Activated CD8-positive, alpha-beta T cell treated with anti-CD3 and anti-CD28 coated beads, Interleukin-2, amount 10 ng/mL, durations not matched to agents 7 days and 5 days (primary cell): ENCODE measurements at places on chromosomes 5 and 9.

GRCh38 chr5:37375091-37375490 lies 4.0 kb upstream of the WDR70 start:
- no peak overlapping the region for H3K4me3 ChIP-seq
- H3K27ac ChIP-seq, result no peak overlapping the region
- no peaks in the 10 kb centered on the region for H3K27me3 ChIP-seq
- peaks cover 4% of the 10 kb centered on the region for H3K36me3 ChIP-seq
- no peak for DNase-seq
- H3K4me1 ChIP-seq, result peaks cover 17% of the 10 kb centered on the region

DNA sequence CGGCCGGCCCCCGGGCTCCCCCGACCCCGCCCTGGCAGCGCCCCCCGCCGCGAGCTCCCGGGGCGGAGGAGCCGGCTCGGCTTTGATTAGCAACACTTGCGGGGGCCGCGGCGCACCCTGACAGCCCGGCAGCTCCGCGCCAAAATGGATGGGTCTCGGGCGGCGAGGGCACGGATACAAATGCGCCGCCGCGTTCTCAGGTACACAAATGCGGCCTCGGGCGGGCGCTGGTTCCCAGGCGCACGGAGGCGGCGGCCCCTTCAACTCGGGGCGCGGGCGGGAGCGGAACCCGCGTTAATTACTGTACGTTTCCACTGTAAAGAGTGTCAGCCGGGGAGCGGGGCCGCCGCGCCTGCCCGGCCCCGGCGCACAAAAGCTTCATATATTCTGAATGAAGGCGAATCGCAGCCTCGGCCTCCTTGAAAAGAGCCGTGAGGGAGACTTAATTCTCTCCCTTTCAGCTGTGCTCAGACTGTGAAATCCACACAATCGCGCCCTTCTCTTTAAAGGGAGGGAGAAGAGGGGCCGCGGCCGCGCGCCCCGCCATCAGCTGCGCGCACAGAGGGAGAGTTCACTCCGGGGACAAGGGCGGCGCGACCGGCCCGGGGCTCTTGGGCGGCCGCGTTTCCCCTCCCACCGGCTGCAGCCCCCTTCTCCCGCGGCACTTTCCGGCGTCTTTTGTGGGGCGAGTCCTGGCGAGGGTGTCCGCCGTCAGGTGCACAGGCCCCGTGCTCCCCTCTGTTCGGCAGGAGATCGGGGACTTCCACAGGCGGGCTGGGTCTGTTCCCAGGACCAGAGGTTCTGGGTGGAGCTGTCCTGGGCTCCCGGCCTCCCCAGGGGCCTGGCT lies 27.0 kb downstream of the MSX2 start:
- peaks cover 33% of the 10 kb centered on the region for H3K27me3 ChIP-seq
- no peak overlapping the region for H3K4me3 ChIP-seq
- no peak for DNase-seq
- no peaks in the 10 kb centered on the region for H3K36me3 ChIP-seq
- no peak overlapping the region for H3K27ac ChIP-seq
- no peaks in the 10 kb centered on the region for H3K4me1 ChIP-seq

GRCh38 chr5:153749960-153750359 lies 259.5 kb downstream of the GRIA1 start:
- no peaks in the 10 kb centered on the region for H3K27me3 ChIP-seq
- H3K4me1 ChIP-seq, result no peaks in the 10 kb centered on the region
- no peak for DNase-seq
- H3K27ac ChIP-seq, result no peak overlapping the region
- H3K36me3 ChIP-seq, result no peaks in the 10 kb centered on the region

GRCh38 chr5:139668064-139668880 lies 20.1 kb downstream of the CXXC5 start:
- DNase-seq, result peak; percentile 48
- H3K4me1 ChIP-seq, result peaks cover 50% of the 10 kb centered on the region
- H3K27me3 ChIP-seq, result no peaks in the 10 kb centered on the region
- H3K36me3 ChIP-seq, result no peaks in the 10 kb centered on the region

- no peak overlapping the region for H3K27ac ChIP-seq
- peak overlapping the region; percentile 44 for H3K4me3 ChIP-seq
- DNase-seq, result no peak
Observed at GRCh38 chr9:132163876-132164603, 2.2 kb downstream of the NTNG2 start.

DNA sequence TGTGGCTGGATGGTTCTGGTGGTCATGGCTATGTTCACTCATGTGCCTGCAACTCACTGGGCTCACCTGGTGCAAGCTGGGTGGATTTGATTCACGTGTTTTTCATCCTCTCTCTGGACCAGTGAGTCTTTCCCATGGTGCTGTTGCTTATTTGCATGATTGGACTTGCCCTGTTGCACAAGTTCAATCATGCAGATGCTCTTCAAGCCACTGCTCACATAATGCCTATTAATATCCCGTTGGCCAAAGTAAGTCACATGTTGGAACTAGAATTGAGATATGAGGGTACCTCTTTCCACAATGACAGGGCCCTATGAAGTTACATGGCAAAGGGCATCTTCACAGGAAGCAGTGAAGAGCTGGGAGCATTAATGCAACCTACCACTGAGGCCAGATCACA lies 26.5 kb upstream of the MROH2B start:
- no peak overlapping the region for H3K4me3 ChIP-seq
- no peaks in the 10 kb centered on the region for H3K4me1 ChIP-seq
- no peak for DNase-seq
- H3K27me3 ChIP-seq, result no peaks in the 10 kb centered on the region

- H3K27me3 ChIP-seq, result no peaks in the 10 kb centered on the region
- peak; percentile 15 for DNase-seq
- no peak overlapping the region for H3K4me3 ChIP-seq
- no peak overlapping the region for H3K27ac ChIP-seq
- no peaks in the 10 kb centered on the region for H3K4me1 ChIP-seq
Observed at GRCh38 chr9:93678199-93679019, 102.0 kb downstream of the PHF2 start.

DNA sequence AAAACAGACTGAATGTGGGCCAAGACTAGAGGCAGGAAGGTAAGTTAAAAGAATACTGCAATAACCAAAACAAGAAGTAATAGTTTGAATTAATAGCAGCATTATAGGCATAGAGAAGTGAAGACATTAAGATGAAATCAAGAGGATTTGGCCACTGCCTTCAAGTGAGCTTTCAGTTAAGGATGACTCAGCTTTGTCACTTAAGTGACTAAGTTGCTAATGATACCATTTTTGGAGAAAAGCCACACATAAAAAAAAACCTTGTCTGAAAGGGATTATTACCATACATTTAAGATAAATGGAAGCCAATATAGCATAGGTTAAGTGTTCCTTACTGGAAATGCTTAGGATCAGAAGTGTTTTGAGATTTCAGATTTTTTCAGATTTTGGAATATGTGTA lies 57.0 kb downstream of the ECPAS start:
- peaks cover 65% of the 10 kb centered on the region for H3K36me3 ChIP-seq
- no peak overlapping the region for H3K27ac ChIP-seq
- peaks cover 7% of the 10 kb centered on the region for H3K4me1 ChIP-seq
- no peaks in the 10 kb centered on the region for H3K27me3 ChIP-seq

- no peak for DNase-seq
- no peaks in the 10 kb centered on the region for H3K27me3 ChIP-seq
- no peaks in the 10 kb centered on the region for H3K4me1 ChIP-seq
- H3K27ac ChIP-seq, result no peak overlapping the region
- H3K4me3 ChIP-seq, result no peak overlapping the region
Observed at GRCh38 chr5:64814073-64814472, 45.3 kb downstream of the CWC27 start.

- peaks cover 67% of the 10 kb centered on the region for H3K27me3 ChIP-seq
- no peak overlapping the region for H3K27ac ChIP-seq
- peaks cover 27% of the 10 kb centered on the region for H3K4me1 ChIP-seq
- peak overlapping the region; percentile 78 for H3K4me3 ChIP-seq
- peaks cover 2% of the 10 kb centered on the region for H3K36me3 ChIP-seq
Observed at GRCh38 chr5:55234121-55234700, 803 bp upstream of the CCNO start.

DNA sequence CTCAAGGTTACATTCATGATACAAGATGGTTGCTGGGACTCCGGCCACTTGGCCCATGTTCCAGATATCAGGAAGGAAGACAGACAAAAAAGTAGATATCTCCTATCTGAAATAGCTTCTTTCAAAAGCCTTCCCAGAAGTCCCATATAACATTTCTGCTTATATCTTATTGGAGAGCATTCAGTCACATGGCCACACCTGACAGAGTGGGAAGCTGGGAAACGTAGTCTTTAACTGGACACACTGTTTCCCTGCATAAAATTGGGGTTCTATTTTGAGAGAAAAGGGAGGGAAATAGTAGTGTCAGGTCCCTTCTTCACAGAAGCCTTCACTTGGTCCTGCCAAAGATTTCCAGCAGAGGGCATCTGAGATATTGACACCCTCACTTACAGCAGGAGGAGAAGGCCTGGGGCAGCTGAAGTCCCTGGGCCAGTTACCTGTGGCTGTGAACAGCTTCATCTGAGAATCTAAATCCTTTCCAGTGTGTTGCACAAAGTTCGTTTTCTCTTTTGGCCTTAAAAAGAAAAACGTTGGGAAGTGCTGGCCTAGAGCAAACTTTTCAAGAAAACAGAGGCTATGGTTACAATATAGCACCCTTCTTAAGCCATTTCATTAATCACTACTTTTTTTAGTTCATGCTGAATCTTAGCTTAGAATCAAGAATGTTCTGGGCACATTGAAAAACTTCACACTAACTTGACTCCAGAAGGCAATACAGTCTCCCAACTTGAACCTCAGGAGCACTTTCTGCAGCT lies 33.5 kb downstream of the SPEF2 start:
- no peaks in the 10 kb centered on the region for H3K27me3 ChIP-seq
- peaks cover 3% of the 10 kb centered on the region for H3K36me3 ChIP-seq
- no peak overlapping the region for H3K27ac ChIP-seq
- DNase-seq, result peak; percentile 76
- no peak overlapping the region for H3K4me3 ChIP-seq

GRCh38 chr5:172052450-172053236 lies 46.2 kb upstream of the FBXW11 start:
- no peak overlapping the region for H3K27ac ChIP-seq
- DNase-seq, result no peak
- H3K4me3 ChIP-seq, result no peak overlapping the region
- peaks cover 76% of the 10 kb centered on the region for H3K36me3 ChIP-seq
- H3K4me1 ChIP-seq, result peaks cover 12% of the 10 kb centered on the region

DNA sequence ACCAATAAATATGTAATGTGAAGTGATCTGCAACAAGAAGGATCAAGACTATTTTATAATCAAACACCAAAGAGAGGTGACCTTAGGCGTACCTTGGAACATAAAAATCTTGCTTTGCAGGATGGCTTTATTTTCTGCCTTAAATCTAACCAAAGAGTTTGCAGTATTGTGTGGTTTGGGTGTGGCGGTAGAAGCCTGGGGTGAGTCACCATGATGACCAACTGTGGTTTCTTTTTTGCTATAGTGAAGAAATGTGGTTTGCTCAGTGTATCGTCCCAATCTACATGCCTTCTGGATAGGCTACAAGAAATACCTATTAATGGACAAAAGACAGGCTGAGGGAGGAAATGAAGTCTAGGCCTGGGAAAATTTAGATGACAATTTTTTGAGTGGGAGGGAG lies 5.1 kb upstream of the CAST start:
- H3K27me3 ChIP-seq, result peaks cover 42% of the 10 kb centered on the region
- no peaks in the 10 kb centered on the region for H3K36me3 ChIP-seq
- H3K4me1 ChIP-seq, result peaks cover 52% of the 10 kb centered on the region
- peak overlapping the region; percentile 36 for H3K27ac ChIP-seq

- no peak overlapping the region for H3K4me3 ChIP-seq
- no peaks in the 10 kb centered on the region for H3K36me3 ChIP-seq
- H3K27me3 ChIP-seq, result peaks cover 9% of the 10 kb centered on the region
- no peak for DNase-seq
Observed at GRCh38 chr9:130289711-130290241, 24.2 kb downstream of the HMCN2 start.

- H3K27ac ChIP-seq, result peak within 1 kb of the TSS; percentile 86
- peaks cover 12% of the 10 kb centered on the region for H3K36me3 ChIP-seq
- H3K4me3 ChIP-seq, result peak within 1 kb of the TSS; percentile 85
Observed at GRCh38 chr9:111525056-111525977, at the start of gene ZNF483. Gene ZNF483 (plus strand): TSS chr9:111525179. CDS start chr9:111527396, 2,217 bp downstream.

DNA sequence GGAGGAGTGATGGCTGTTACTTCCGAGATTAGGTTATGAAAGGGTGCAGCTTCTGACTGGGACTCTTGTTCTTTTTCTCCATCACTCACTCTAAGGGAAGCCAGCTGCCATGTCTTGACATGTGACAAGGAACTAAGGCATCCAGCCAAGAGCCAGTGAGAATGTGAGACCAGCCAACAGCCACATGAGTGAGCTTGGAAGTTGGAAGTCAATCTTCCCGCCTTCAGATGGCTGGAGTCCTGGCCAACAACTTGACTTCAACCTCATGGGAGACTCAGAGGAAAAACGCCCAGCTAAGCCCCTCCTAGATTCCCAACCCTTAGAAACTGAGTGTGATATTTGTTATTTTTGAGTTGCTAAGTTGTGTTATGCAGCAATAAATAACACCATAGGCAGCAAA lies 201.1 kb downstream of the SNX18 start:
- no peak for DNase-seq
- no peak overlapping the region for H3K4me3 ChIP-seq
- peaks cover 3% of the 10 kb centered on the region for H3K36me3 ChIP-seq

DNA sequence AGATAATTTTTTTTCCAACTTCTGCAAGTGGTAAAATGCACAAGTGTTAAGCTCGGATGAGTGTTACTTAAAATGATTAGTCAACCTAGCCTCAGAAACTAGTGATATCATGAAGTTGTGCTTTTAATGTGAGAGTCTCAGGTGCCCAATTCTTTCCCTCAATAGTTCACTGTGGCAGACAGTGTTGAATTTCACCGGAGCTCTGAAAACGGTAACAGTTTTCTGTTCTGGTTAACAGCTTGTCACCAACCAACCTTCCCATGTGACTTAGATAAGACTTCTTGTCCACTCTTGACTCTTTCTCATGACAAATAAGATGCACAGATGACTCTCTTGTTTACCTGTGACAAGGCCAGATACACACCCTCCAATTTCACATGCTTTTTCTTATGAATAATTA lies 125.5 kb downstream of the OSTF1 start:
- no peak for DNase-seq
- H3K4me3 ChIP-seq, result no peak overlapping the region
- no peaks in the 10 kb centered on the region for H3K4me1 ChIP-seq

GRCh38 chr9:88578121-88579049 lies 43.4 kb downstream of the NXNL2 start:
- no peak overlapping the region for H3K27ac ChIP-seq
- H3K36me3 ChIP-seq, result no peaks in the 10 kb centered on the region
- no peak overlapping the region for H3K4me3 ChIP-seq
- peak; percentile 77 for DNase-seq
- H3K27me3 ChIP-seq, result peaks cover 15% of the 10 kb centered on the region

GRCh38 chr9:121633736-121634135 lies 17.7 kb upstream of the DAB2IP start:
- H3K4me1 ChIP-seq, result peaks cover 17% of the 10 kb centered on the region
- DNase-seq, result no peak
- no peaks in the 10 kb centered on the region for H3K27me3 ChIP-seq
- no peaks in the 10 kb centered on the region for H3K36me3 ChIP-seq
- H3K27ac ChIP-seq, result peak overlapping the region; percentile 30
- H3K4me3 ChIP-seq, result no peak overlapping the region

GRCh38 chr5:66718374-66719002 lies 122.3 kb downstream of the MAST4 start:
- peaks cover 17% of the 10 kb centered on the region for H3K27me3 ChIP-seq
- no peak for DNase-seq
- H3K27ac ChIP-seq, result no peak overlapping the region
- H3K36me3 ChIP-seq, result no peaks in the 10 kb centered on the region
- no peak overlapping the region for H3K4me3 ChIP-seq
- no peaks in the 10 kb centered on the region for H3K4me1 ChIP-seq
